Chondrocyte (in vitro differentiated cells): ENCODE measurements at places on chromosomes 5 and 9.
A peak's percentile ranks its signal among the peaks of the same experiment; 100 is the strongest.

DNA sequence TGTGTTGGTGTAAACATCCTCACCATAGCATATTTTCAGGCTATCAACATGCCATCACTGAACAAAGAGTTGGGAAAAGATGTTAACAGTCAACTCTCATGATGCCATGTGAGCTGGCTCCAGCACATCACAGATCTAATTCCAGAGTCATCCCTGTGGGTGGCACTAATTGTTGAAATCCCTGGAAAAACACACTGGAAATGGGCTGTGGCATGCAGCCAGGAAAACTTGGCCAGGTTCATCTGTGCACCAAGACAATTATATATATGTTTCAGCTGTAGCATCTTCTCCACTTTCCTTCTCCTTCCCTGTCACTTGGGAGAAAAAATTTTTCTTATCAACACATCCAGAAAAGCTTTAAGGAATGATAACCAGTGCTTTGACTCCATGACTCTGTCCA is 313.7 kb downstream of the TRIM32 start:
- no peak for DNase-seq

- peak; percentile 72 for DNase-seq
Measured at GRCh38 chr9:114094971-114095370, 4.1 kb downstream of the KIF12 start.

DNA sequence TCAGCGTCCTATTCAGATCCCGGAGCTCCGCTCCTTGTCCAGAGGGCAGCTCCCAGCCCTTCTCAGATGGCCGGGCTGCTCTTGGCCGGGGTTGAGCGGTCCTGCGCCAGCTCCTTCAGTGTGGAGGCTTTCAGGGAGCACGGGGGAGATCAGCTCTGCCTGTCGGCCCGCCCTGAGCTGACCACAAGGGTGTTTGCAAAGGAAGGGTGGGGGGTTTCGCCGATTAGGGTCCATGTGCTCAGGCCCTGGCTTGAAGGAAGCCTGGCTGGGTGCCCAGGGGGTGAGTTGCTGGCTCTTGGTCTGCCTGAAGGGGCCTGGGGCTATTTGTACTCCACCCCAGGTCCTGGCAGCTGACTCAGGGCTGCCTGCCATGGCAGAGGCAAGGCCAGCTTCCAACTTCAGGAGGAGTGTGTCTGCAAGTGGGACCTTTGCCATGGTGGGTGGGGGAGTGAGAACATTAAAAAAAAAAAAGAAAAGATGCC is 250.1 kb upstream of the KLF4 start:
- no peak for DNase-seq

DNA sequence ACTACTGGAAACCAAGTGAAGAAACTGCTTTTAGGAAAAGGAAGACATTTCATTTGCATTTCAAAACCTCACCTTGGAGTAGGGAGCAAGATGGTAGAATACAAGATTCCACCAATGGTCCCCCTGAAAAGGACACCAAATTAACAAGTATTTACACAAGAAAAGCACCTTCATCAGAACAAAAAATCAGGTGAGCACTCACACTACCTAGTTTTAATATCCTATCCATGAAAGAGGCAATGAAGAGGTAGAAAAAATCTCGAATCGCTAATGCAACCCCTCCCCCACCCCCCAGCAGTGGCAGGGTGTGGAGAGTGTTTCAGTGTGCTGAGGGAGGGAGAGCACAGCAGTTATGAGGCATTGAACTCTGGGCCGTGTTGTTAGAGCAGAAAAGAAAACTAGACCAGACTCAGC is 1397.0 kb upstream of the C9orf72 start:
- no peak for DNase-seq

- DNase-seq = no peak
Measured at GRCh38 chr9:113993838-113994540, 84.1 kb downstream of the AMBP start.

DNA sequence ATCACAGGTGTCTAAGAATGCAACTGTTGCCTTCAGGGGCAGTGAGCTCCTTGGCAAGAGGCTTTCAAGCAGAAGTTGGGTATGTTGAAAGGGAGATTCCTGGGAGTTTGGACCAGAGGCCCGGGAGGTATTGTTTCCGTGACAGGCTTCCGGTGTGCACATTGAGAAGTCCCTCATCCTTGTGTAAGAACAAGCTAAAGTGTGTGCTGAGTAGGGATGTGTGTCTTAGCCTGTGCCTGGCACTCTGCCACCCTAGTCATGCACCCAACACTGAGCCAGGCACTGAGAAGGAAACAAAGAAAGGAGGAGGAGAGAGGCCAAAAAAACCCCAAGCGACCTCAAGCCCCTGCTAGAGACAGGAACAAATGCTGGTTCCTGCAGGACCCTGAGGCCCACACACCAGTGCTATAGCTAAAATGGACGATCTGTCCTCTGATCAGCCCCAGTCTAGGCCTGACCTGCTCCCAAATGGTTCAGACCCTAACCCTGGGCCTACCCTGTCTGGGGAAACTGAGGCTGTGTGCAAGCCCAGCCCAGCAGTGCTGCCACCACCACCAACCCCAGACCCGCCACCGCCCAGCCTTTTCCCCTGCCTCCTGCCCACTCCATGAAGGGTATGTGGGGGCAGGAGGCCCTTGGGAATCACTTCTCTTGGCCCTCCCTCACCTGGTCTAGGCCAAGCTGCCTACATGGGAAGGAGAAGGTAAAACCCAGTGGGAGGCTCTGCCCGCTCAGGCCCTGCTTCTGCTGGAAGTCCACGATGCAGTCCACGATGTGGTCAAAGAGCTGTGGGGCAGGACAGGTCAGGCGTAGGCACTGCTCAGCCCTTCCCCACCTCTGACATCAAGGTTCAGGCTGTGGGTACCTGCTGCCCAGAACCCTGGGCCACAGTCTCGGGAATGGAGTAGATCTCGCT is 12.6 kb downstream of the HK3 start:
- DNase-seq = no peak

DNA sequence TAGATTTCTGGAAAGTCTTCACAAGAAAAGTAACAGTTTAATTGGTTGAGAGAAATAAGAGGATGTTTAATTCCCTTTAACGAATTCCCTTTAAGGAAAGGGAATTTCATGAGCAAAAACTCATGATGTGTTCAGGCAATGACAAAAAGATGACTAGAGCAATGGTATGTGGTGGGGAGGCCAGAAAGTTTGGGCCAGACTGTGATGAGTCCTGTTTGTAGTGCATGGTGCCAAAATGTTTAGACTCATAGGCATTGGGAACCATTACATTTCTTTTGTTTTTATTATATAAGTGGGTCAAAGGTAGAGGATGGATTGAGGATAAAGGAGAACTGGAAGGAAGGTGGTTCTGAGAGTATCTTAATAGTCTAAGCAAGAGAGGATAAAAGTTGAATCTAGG is 10.9 kb downstream of the CNTRL start:
- no peak for DNase-seq

DNA sequence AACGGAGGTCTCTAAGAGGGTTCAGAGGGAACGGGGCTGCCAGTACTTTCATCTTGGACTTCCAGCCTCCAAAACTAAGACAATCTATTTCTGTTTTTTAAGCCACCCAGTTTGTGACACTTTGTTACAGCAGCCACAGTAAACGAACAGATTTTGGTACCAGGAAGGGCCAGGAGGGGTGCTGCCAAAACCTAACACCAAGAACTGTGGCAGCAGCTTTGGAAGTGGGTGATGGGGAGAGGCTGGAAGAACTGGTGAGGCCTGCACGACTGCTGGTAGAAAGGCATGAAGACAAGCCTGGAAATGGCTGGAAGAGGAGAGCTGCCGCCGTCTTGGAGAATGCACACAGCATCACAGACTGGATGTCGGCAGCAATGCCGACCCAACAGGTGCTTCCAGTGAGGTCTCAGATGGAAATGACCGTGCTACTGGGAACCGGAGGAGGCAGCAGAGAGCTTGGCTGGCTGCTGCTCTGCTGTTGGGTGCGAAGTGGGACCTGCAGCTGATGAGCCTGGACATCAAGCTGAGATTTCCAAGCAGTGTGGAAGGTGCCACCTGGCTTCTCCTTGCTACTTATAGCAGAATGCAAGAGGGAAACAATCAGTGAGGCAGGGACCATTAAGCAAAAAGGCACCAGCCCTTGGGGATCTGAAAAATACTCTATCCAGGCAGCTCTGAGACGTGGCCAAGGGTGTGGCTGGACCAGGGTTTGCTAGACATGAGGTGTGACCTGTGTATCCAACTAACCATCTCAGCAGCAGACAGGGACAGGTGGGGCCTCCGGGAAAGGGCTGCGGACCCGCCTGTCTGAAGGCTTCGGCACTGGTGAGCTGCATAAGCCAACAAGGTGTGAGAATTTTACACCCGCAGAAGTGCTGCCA is 4.7 kb upstream of the TMEM210 start:
- no peak for DNase-seq

- no peak for DNase-seq
Measured at GRCh38 chr9:81146684-81147337, 542.5 kb downstream of the TLE1 start.

DNA sequence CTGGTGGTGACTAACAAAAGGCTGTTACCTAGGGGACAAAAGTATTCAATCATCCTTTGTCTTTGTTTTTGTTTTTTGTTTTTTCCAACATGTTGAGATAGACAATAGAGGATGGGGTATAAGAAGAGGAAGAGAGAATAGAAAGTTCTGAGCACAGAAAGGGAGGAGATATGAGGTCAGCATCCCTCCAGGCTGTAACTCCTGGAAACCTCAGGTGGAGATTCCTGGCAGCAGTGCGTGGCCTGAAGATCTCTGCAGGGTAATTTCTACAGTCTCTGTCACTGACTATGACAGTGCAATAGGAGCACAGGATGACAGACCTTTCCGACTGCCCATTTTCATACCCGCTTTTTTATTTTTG is 112.1 kb downstream of the ADRB2 start:
- DNase-seq = no peak

DNA sequence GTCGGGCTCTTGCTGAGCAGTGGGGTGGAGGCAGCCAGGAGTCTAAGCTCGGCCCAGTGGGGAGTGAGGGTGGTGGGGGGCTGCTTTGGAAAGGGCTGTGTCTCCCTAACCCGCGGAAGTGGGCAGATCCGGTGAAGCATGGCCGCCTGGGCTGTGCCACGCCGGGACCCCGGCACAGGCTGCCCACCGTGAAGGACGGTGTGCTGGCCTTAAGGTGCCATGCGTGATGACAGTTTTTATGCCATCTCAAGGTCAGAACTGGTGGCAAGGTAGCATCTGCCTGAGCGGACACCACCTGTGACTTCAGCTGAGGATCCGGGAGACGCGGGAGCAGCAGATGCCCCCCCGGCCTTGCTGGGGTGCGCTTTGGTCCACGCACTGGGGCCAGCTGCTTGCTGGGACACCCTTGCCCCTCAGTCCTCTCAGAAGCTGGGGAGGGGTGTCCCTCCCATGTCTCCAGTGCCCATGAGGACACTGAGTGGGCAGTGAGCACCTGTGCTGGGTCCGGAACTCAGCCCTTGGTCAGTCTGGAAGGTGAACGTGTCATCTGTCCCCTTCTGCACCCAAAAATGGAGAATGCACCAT is 53.9 kb downstream of the AHRR start:
- DNase-seq = peak; percentile 76

DNA sequence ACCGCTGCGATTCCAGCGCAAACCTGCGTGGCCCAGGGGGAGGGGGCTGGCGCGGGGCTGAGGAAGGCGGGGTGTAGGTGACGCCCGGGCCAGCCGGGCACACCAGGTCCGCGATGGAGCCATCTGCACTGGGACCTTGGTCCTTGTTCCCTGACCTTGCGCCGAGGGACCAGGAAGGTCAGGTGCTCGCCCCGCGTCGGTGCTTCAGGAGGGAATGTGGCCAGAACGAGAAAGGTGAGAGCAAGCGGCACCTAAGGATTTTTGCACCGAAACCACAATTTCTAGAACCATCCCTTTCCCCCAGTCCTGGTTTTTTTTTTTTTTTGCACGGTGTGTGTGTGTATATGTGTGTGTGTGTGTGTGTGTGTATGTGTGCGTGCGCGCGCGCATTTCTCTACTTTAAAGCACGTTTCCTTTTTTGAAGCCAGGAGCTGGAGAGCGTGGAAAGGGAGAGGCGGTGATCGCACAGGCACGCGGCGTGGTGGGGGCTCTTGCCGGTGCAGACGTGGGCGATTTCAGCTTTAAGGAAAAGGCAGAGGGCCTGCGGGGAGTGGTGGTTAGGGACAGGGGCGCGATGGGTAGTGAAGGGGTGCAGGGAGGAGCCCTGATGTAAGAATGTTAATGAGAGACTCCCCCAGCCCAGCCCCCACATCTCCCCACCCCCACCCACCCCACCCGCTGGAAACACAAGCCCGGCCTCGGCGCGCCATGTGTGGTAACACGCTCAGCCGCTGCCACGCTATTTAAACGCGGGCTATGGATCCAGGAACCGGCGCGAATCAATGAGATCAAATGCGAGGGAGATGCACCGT is at the start of gene NPR3:
NPR3 (plus strand) TSS at position 772 of the 812 bp plus-strand sequence. CDS start 456 bp downstream, outside the sequence.
- no peak for DNase-seq

DNA sequence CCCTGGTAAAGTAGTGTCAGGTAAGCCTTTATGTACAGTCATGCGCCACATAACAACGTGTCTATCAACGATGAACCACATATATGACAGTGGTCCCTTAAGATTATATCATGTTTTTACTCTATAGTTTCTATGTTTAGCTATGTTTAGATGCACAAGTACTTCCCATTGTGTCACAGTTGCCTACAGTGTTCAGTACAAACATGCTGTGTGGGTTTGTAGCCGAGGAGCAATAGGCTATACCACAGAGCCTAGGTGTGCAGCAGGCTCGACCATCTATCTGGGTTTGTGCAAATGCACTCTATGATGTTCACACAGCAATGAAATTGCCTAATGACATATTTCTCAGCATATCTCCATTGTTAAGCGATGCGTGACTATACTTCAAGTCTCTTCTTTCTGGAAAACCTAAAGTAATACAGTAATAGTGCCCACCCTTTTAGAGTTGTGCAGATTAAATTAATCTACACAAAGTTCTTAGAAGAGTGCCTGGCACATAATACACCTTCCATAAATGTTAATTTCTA is 295.9 kb downstream of the ARHGAP26 start:
- DNase-seq = no peak

GRCh38 chr9:26567976-26568375 is 324.6 kb downstream of the CAAP1 start:
- DNase-seq = no peak

DNA sequence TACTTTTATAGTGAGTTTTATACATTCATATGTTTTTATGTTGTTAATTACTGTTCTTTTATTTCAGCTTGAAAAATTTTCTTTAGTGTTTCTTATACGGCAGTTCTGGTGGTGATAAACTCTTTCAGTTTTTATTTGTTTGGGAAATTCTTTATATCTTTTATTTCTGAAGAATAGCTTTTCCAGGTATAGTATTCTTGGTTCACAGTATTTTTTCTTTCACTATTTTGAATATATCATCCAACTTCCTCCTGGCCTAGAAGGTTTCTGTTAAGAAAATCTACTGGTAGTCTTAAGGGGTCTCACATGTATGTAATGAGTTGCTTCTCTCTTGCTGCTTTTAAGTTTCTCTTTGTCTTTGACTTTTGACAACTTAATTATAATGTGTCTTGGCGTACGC is 79.4 kb downstream of the NXNL2 start:
- no peak for DNase-seq

- DNase-seq = no peak
Measured at GRCh38 chr5:131252824-131253171, 11.1 kb upstream of the CDC42SE2 start.

- DNase-seq = no peak
Measured at GRCh38 chr5:113115061-113115460, 138.5 kb downstream of the DCP2 start.

DNA sequence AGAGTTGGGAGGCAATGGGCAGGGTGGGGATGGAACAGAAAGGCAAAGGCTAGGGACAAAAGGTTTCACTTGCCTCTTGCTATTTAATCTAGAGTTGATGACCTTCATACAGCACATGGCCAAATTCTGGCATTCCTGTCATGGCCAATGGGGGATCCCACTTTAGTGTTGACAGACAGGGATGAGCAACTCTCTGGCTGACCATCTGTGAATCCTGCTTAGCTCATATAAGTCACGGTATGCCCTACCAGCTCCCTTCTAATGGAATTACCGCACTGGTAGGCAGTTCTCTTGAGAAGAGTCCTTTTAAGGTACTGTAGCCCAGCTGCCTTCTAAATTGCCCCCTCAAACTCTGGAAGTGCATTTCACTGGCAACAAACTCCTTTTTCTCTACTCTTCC is 76.1 kb downstream of the MAMDC2 start:
- DNase-seq = no peak
